ENCODE measurements at places on chromosomes 5 and 9.
A peak's percentile ranks its signal among the peaks of the same experiment; 100 is the strongest.

DNA sequence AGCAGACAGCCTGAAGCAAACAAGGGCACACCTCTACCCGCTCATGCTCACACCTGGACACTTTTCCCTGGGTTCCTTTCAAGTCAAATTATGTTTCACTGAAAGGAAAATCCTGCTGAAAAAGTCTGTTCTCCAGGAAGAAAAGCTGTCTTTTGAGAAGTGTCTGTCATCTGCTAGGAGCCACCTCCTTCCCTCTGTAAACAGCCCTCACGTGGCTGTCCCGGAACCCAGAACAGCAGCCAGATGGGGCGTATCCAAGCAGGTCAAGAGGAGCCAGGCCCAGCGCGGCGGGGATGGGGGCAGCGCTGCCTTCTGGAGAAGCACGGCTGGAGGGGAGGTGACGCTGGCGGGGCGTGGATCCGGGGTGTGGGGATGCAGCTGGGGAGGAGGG, at the start of gene PNPLA7:
PNPLA7 (minus strand) TSS at position 172 of the 391 bp plus-strand sequence. CDS start 205 bp downstream, outside the sequence.
- DNase-seq = peak; percentile 53

DNA sequence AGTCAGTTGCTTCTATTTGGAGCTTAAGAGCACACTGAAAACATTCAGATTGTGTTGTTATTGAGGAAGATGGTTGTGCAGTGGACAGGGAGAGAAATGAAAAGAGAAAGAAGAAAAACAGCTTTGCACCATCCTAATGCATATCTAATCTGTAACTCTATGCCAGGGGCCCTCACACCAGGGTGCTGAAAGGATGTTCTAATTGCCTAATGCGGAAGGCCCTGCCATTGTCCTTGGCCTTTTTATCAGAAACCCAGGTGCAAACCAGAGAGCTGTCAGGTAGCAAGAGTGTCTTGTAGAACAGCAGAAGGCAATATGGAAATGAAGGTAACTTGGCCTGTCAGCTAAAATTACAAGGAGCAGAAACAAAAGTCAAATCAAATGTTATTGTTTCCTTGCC, 384.5 kb upstream of the PIK3R1 start:
- DNase-seq = no peak

- DNase-seq = no peak
These were observed 942.4 kb downstream of the CDH12 start for GRCh38 chr5:21910731-21911130.

GRCh38 chr5:126680191-126680817, 79.6 kb downstream of the PHAX start:
- no peak for DNase-seq

GRCh38 chr9:105431424-105432246, 16.2 kb upstream of the FSD1L start:
- no peak for DNase-seq

DNA sequence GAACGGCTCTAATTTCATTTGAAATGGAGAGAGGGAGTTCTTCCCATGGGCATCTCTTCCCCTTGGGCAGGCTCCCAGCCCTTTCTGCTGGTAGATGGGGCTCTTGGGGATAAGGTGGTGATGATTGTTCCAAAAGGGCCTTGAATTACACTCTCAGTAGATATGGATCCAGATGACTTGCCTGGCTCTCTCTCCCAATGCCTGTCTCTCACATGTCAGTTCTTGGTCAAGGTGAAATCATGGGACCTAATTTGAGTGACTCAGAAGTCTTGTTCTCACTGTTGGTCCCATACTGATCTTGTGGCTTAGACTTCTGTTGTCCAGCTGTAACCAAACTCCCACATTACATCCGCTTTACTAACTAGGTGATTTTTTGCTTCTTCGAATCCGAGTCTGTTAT, 317.0 kb upstream of the RFX3 start:
- no peak for DNase-seq

DNA sequence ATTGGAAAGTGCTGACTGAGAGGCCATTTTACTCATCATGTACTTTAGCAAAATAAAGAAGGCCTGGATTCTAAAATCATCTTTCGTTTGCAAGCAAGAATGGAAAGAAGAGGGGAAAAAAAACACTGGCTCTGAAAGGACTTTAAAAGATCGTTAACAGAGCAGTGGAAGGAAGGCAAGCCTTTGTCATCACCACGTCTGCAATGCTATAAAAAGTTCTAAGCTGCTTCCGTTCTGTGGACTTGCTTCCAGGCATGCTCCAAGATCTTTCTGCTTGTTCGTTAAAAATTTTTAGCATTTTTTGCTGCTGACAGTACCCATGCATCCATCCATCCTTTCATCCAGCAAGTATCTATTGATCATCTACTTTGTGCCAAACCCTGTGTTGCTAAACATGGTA, 226.5 kb downstream of the GABBR2 start:
- DNase-seq = no peak

GRCh38 chr9:136538599-136539426, 7.0 kb downstream of the NOTCH1 start:
- DNase-seq = peak; percentile 54

GRCh38 chr9:113641100-113641885, 177.8 kb downstream of the RGS3 start:
- DNase-seq = no peak

- no peak for DNase-seq
These were observed 207.1 kb upstream of the PAPPA start for GRCh38 chr9:115946530-115946929.

- no peak for DNase-seq
These were observed 229.0 kb downstream of the TSSK1B start for GRCh38 chr5:113205807-113206206.

GRCh38 chr5:80238778-80239679, 16.8 kb downstream of the SERINC5 start:
- DNase-seq = no peak

GRCh38 chr9:73595036-73595545, 443.4 kb downstream of the ANXA1 start:
- no peak for DNase-seq

DNA sequence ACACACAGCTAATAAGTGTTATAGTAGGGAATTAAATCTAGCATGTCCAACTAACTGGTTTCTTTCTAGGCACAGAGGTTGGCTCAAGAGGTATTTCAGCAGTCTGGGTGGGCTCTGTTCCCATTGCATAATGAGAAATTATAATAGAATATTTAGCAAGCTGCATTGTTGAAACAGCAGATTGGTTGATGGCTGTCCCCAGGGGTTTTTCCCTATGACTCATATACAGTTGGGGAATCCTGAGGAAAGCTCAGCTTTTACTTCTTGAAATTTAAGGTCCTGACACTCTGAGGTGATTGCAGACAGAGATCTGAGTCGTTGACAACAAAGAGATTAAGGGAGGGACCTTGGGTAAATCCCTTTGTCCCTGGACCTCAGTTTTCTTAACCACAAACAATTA, 38.3 kb upstream of the TNFSF8 start:
- DNase-seq = peak; percentile 14

- no peak for DNase-seq
These were observed 135.4 kb downstream of the WDR41 start for GRCh38 chr5:77356740-77357139.

DNA sequence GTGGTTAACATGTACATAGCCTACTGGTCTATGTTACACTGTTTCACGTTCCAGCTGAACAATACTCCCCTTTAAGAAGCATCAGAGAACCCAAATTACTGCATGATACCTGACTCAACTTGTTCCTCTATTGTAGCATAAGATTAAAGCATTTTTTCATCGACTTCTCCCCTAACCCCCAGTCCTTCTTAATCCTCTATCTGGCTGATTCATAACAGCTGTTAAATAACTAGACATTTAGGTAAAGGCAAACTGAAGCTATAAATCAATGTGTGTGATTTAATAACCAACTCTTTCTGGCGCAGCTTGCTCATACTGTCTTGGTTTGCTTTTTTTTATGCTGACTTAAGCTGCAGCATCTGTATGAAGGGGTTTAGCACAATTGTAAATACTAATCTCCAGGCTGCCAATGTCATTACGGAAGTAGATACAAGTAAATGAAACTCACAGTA, 94.2 kb upstream of the MTAP start:
- DNase-seq = no peak

DNA sequence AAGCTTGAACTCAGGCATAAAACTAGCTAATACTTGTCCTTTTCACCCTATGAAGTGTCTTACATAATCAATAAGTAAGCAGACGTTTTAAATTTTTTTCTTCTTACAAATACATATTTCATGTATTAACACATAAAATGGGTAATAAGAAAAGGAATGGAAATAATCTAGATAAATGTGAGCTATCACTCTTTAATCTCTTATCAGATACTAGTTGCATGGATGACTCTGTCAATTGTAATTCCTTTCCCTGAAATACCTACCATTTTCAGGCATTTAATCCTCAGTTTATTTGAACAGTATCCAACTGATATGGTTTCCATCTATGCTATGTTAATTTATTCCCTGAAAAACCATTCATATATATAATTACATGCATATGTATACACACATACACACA, 166.0 kb upstream of the RGS7BP start:
- no peak for DNase-seq

GRCh38 chr5:1473746-1474145, 28.5 kb upstream of the SLC6A3 start:
- DNase-seq = no peak

- DNase-seq = peak; percentile 58
These were observed 84.5 kb downstream of the RFX3 start for GRCh38 chr9:3441197-3441816.

DNA sequence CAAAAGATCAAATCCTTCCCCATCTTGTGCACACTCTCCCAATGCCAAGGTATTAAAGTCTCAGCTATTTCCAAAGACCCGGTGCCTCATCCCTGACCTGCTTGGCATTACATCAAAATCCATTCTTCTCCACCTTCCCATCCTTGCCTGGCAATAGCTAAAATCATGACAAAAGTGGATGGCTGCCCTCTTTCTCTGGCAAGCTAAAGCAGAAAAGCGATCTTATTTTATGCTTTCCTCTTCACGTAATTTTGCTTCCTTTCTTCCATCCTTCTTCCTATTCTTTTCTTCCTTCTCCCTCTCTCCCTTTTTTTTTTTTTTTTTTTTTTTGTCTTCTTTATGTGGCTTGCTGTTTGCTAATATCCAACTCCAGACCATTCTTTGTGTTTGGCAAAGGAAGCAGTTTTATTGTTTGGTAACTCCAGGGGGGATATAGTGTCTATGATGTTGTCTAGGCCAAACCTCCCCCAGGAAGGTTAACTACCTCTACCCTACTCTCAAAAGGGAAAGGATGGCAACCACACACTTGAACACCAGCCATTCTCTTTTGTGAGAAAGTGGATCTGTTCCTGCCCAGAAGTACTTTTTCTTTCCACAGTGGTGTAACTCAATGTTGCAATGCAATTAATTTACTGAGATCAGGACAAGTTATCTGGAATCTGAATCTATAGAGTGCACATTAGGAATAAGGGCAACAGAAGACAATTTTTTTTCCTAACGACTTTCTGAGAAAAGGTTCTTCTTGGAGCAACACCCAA, 120.9 kb upstream of the TMEM161B start:
- no peak for DNase-seq

- DNase-seq = no peak
These were observed 265.8 kb downstream of the MAST4 start for GRCh38 chr5:66862020-66862419.

DNA sequence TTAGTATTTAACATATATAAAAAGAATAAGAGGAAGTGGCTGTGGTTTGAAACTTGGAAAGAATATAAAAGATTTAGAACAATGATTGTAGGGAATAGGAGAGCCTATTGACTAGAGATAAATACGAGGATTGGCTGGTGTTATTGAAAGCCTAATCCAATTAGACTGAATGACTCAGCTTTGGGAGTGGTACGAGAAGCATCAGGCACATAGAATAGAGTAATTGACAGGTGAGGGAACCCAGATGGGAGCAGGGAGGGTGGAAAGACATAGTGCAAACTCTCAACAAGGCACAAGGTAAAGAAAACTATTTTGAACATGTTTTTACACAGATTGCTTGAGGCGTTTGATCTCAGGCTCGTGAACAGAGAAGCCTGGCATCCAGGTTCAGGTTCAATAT, 338.9 kb upstream of the KLF9 start:
- no peak for DNase-seq

- no peak for DNase-seq
These were observed 984.4 kb upstream of the DMAC1 start for GRCh38 chr9:8783941-8784340.

- DNase-seq = no peak
These were observed 6.1 kb upstream of the OTP start for GRCh38 chr5:77644371-77645157.

DNA sequence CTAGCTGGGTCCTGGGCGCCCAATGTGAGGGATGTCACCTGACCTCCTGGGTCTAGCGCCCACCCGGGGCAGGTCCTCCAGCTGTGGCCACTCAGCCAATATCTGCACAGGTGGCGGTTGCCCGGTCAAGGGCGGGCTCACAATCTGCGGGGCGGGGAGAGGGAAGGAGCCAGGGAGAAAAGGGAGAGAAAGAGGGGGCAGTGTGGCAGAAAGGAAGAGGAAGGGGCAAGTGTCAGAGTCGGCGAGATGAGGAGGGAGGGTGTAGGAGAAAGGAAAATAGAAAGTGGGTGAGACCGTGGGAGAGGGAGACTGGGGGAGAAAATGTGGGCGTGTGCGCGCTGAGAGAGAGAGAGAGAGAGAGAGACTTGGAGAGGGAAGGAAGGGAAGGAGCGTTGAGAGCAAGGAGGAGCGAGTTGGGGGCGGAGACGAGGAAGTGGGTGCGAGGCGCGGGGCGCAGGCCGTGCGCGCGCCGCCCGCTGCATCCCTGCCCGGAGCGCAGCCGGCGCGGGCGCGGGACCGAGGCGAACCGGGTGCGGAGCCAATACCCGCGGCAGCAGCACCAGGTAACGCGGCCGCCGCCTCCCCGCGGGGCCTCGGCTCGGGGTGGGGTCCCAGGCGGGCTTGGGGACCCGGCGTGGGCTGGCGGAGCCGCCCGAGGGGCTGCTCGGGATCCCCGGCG, at the start of gene HRH2:
HRH2 (plus strand) TSS at position 479 of the 679 bp plus-strand sequence. CDS start 25,163 bp downstream, outside the sequence.
- DNase-seq = peak; percentile 47

- no peak for DNase-seq
These were observed 16.4 kb upstream of the ZBED3 start for GRCh38 chr5:77103457-77103856.

DNA sequence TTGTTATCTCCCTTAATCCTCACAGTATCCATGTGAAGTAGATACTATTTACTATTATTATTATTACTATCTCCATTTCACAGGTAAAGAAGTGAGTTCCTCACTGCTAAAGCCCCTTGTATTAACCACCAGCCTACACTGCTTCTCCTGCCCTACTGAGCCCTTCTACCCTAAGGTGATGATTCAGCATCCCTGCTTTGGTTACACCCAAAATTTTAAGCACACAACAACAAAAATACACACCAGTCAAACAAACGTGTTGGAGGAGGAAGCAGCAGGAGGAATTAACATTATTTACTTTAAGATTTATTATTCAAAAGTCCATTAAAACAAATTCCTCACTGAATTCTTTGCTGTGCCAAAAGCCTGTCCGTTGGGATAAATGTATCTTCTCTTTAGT, 370.2 kb upstream of the BRINP1 start:
- DNase-seq = no peak
